ENCODE measurements at places on chromosomes 7 and 10.

DNA sequence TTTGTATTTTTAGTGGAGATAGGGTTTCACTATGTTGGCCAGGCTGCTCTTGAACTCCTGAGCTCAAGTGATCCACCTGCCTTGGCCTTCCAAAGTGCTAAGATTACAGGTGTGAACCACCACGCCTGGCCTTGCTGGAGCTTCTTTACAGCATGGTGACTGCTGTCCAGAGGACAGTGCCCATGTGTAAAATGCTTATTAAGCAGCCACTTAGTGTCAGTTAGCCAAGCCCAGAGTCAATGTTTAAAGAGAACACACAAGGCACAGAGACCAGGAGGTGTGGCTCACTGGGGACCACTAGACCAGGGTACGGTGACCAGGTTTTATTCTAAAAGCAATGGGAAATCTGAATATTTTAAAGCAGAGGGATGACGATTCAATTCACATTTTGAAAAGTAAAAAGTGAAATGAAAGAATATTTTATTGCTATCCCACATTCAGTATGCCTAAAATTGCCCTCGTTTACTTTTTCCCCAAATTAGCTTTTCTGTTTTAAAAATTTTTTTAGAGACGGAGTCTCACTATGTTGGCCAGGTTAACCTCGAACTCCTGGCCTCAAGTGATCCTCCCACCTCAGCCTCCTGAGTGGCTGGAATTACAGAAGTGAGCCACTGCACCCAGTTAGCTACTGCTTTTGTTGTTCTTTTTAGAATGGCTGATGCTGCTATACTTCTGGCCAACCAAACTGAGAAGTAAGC, 172.8 kb downstream of the NRP1 start:
- DNase-seq: no peak

DNA sequence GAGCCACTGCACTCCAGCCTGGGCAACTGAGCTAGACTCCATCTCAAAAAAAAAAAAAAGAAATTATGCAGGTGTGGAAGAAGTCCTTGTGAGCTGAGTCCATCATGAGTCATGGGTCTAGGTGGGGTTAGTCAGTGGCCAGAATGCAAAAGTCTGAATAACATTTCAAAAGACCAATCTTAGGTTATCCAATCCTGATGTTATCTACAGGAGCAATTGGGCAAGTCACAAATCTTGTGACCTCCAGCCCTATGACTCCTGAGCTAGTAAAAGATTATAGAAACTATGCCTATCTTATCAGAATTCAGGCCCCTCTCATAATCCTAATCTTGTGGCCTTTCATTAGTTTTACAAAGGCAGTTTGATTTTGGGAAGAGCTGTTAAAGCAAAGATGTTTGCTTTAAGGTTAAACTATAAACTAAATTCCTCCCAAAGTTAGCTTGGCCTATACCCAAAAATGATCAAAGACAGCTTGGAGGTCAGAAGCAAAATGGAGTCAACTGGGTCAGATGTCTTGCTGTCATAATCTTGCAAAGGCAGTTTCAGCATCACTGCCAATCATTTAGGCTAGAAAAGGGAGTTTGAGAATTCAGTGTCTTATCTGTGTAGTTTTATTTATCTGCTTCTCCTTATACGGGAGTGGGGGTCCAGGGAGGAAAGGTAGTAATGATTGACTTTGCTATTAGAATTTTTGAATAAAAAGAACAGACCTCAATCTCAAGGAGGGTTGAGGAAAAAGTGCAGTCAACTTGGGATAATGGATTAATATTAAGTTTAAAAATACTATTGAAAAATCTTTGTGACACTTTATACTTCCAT, 71.2 kb upstream of the TRIM24 start:
- DNase-seq: no peak

- DNase-seq: no peak
These were observed 221.8 kb upstream of the MBL2 start for GRCh38 chr10:52994370-52994769.

DNA sequence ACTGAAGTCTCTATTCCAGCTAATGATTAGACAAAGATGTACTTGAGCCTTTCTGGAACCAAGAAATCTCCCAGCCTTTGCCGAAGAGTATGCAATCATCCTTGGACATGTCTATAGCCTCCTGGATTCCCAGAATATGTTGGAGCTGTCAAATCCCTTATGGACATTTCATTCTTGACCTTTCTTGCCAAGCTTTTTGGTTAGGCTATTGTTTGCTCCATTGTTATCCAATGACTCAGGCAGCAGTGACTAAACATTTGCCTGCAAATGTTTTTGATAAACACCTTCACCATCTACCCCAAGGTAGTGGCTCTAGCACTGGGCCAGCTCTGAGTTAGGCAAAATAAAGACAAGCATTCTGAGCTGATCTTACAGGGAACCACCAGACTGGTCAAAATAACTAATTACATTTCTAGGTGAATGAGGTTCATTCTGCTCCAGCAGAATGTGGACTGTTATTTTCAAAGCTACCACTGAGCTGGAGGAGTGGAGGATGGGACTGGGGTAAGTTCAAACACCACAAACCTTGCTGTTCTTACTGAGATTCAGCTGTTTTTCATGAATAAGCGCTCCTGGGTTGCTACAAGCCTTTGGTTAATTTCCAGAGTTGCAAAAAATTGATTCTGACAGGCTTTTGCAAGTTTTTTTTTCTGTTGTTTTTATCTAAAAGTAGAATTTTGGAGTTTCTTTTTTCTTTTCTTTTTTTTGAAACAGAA, 81.0 kb downstream of the TMEM270 start:
- no peak for DNase-seq

DNA sequence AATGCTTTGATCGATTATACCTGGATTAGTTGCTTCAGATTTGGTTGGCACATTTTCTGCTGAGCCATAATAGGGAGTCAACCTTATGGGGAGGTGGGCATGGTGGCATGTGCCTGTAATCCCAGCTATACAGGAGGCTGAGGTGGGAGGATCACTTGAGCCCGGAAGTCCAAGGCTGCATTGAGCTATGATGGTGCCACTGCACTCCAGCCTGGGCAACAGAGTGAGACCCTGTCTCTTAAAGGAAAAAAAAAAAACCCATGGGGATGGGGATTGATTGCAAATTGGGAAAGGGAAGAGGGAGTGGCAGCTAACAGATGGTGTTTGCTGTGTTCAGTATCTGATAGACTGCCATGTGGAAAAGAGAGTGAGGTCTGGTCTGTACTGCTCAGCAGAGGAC, 11.1 kb downstream of the STK17A start:
- DNase-seq: no peak

- DNase-seq: no peak
These were observed 125.9 kb downstream of the ADAM12 start for GRCh38 chr10:126262233-126262838.

- no peak for DNase-seq
These were observed 24.1 kb downstream of the GBX1 start for GRCh38 chr7:151143261-151144015.

DNA sequence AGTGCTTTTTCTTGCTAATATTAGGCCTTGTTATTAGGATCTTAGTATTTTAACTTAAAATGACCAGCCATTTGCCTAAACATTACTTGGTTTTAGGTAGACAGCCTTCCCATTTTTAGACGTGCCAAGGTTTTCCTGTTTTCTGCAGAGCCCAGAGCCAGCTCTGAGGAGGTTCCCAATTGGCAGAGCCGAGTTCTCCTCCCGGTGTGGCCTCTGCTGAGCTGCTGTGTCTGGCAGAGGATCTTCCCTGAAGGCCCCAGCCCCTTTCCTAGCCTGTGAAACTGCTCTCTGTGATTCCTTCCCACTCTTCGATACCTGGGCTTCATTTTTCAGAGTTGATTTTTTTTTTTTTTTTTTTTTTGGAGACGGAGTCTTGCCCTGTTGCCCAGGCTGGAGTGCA, 91.4 kb downstream of the EEPD1 start:
- DNase-seq: no peak

- no peak for DNase-seq
These were observed 972 bp upstream of the CXCL12 start for GRCh38 chr10:44385696-44386441.

- no peak for DNase-seq
These were observed 72.9 kb upstream of the GPR22 start for GRCh38 chr7:107396990-107397389.

- no peak for DNase-seq
These were observed 56.7 kb downstream of the JCAD start for GRCh38 chr10:30002426-30003266.

- DNase-seq: no peak
These were observed 59.2 kb downstream of the OGDH start for GRCh38 chr7:44665531-44666213.

DNA sequence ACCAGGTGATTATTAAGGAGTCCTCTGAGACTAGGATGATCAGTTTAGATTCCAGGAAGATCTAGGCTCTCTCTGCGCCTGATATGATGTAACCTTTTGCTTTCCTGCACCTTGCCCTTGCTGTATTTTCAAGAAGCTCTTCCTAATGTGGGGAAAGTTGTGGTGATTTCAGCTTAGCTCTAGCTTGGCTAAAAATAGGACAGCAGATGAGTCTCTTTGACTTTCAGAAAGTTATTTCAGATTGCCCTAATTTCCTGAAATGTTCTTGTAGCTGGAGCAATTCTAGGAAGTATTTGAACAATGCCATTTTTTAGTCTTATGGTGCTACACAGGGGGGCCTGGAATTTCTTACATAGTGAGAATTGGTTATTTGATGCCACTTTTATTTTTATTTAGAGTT, 3.8 kb downstream of the LCOR start:
- no peak for DNase-seq

- no peak for DNase-seq
These were observed 44.1 kb upstream of the CDK6 start for GRCh38 chr7:92880212-92881090.

GRCh38 chr10:43076311-43076875, 476 bp upstream of the RET start:
- DNase-seq: no peak

DNA sequence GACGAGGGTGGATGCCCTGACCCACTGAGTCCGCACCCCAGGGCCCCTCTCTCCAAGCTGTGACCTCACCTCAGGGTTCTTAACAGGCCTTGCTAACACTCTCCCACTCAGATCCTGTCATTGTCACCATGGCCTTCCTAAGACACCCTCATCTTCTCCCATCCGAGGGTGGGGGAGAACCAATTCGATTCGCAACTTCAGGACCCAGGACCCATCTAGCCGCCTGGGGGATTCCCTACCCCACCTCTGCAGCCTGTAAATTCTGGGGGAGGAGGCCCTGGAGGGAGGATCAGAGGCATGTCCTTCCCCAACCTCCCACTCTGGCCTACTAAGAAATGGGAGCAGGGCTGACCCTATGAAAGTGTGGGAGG, 17.4 kb downstream of the TRIM8 start:
- DNase-seq: no peak

- DNase-seq: no peak
These were observed 143.3 kb downstream of the HDAC9 start for GRCh38 chr7:18638594-18639452.

DNA sequence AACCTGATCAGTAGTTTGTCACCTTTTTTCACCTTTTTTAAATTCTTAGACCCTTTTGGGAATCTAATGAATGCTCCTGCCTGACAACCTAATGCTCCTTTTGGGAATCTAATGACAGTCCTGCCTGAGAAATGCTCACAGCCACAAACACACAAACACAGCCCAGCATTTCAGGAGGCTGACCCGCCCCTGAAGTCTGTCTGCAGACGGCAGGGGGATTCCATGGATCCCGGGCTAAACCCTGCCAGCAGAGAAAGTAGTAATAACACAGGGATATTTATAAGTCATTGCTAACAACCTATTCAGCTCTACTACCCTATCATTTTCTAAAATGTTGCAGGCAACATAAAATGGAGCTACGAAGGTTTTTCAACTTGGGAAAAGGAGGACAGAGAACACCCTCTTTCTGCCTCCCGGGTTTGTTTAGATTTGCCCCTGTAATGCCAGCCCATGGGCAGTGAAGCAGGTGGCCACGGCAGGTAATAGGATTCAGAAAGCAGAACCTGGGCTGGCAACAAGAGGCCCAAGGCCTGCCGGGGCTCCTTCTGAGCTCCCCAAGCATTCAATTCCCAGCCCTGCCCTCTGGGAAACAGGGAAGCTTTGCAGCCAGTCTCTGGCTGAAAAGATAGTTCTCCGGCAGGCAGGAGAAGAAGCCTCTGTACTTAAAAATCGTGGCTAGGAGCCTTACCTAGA, 65.2 kb downstream of the CREB3L2 start:
- DNase-seq: no peak

DNA sequence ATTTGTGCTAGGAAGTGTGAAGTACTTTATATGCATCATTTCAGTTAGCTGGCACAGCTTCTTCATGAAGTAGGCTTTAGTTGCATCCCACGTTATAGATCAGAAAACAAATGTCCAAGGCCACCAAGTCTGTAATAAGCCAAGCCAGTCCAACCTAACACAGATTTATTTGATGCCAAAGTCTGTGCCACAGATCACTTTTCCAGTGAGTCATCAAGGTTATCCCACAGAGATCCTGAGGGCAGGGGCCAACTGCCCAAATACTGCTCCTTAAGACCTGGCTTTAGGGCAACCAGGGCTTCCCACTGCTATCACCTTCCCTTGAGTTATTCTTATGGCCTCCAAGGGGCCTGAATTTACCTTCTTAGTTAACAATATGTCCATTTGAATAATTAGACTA, 1340.4 kb downstream of the XPNPEP1 start:
- no peak for DNase-seq

- no peak for DNase-seq
These were observed 60.1 kb downstream of the LANCL2 start for GRCh38 chr7:55425141-55425752.

GRCh38 chr7:83541187-83541960, 107.6 kb downstream of the SEMA3E start:
- no peak for DNase-seq

GRCh38 chr7:85750454-85750949, 563.6 kb upstream of the SEMA3D start:
- no peak for DNase-seq

DNA sequence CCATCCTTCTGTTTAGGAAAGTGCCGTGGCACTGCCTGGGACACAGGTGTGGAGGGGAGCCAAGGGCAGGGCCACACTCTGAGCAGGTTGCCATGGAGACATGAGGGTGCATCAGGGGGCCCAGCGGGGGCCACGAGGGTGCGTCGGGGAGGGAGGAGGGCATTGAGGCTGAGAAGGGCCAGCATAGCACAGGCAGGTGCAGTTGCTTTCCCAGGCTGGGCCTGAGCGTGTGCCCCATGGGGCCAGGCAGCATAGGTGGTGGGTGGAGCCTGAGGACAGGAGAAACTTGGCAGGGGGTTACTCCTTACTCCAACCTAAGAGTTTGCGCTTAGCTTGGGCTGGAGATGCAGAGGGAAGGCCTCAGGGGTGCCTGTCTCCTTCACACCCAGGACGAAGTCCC, 15.2 kb downstream of the YKT6 start:
- DNase-seq: no peak

DNA sequence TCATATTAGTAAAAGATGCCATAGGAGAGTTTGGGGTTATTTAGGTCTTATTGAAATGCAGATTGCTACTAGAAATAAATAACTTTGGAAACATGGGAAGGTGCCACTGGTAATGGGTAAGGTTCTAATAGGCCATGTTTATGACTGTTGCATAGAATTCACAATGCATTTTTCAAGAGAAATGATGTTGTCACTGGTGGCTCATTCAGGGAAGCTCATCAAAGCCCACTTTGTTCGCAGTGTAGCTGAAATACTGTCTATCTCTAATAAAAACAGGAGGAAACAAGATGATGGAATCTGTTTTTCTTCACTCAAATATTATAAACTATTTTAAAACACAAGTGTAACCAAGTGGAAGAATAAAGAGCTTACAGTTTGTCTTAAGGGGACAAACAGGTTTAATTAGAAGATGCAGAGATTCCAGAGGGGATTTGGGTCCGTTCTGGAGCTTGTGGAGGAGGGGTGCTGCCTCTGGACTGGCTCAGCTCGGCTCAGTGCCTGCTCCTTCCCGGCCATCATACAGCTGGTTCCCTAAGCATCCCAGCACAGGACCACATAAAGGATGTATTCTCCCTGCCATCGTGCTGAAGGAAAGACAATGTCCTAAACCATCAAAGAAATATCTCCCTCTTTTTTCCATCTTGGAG, 20.4 kb downstream of the OPALIN start:
- DNase-seq: no peak

Measured in activated B cell treated with CpG ODN at 0.5 μM for 24 hours (primary cell).